ENCODE measurements at places on chromosomes 13 and 19. TPM values are rescaled to one million over a fixed set of nuclear protein-coding genes. Genes with fewer than 3 reads are reported as not detected.

GRCh38 chr13:28631801-28632200 lies 27.1 kb upstream of the POMP start:
- no peak for DNase-seq

DNA sequence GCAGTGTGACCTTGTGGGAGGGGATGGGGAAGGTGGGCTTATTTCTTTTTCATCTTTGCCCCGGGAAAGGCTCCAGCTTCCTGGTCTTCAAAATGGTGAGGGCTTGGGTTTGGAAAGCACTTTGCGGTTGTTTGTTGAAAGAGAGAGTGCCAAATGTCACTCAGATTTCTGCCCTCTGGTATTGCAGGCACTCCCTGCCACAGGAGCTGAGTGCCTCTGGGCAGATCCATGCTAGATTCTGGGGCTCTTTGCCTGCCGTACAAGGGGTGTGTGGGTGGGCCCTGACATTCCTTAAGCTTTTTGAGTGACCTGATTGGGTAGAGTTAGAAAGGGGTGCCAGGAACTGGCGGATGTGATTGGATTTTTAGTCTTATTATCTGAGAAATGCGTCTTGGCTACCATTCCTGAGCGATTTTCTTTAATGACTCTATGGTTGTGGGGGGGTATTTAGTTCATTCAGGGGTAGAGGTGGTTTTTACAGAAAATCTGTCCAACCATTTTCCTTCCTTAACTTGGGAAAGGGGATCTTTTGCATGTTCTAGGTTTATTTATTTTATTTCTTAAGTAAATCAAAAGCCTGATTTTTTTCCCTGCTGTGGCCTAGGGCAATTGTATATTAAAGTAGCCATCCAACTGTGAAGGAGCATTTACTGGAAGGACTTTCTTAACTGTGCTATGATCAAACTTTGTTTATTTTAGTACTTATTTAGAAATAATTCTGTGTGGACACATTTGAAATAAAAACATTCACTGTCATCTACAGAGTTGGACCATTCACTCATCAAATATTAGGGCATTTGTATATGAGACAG lies 3.2 kb downstream of the ARHGAP35 start:
- DNase-seq: no peak

DNA sequence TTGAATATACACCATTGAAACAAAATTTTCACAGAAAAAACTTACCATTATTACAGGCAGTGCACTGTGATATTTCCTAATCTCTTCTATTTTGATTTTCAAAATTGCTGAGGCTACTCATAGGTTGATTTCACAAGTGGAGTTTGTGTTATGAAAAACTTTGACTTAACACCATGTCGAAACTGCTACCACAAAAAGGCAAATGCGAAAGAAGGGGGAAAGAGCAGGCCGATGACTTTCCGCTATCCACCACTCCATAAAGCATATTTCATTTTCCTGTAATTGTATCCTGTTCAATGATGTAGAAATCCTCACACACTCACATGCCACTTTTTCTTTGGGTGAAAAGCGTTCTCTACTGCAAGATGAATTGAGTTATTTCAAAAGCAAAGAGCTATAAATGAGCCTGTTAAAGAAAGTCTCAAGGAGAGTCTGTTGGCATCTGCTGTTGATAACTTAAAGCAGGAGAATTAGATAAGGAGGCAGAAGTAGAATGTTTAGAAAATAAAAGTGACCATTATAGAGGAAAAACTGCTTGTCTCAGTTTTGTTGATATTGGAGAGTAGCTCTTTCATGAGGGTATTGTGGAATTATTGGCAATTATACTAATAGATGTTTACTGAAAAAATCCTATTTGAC lies 18.8 kb downstream of the KL start:
- no peak for DNase-seq

- DNase-seq: no peak
Observed at GRCh38 chr13:110617321-110618072, 2.2 kb downstream of the NAXD start.

DNA sequence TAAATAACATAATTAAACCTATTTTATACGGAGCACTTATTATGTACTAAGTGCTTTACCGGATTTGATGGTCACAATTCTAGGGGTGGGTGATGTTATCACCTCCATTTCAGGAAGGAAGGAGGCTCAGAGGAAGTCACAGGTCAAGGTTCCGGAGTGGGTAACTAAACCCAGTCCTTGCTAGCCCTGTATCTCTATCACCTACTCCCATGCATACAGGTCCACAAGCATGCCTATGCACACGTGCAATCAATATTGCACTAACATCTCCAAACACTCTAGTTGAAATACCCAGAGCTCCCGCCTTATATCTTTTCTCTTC lies 17.8 kb upstream of the FOSB start:
- no peak for DNase-seq

DNA sequence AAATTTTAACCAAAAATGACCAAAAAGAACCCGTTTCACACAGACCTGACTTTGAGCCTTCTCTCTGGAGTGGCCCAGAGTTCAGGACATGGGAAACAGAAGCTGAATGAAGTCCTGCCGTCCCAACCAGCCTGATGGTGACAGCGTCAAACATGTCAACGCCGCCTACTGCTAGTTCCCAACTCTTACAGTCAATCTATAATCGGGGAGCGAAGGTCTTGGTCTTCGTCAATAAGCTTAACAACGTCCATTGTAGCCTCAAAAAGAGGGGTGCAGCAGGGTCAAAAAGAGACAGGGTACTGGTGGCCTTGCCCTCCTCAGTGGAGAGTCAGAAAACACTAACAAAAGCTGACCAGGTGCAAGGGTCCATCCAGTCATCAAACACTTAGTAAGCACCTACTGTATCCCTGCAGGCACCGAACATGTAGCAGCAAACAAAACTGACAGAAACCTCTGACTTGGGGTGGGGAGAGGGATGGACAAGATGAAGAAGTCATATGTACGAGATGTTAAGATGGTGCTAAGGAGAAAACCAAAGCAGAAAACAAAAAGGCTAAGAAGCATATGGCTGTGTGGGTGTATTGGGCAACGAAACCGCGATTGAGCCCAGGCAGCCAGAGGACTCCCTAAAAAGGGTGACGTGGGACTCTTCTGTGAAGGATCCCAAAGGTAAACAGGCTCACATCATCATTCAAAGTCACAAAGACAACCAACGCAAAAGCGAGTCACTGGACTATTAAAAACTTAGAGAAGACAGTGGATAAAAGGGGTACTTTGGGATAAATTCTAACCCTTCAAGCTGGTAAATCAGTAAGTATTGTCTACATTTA lies 12.0 kb downstream of the MLLT1 start:
- no peak for DNase-seq

DNA sequence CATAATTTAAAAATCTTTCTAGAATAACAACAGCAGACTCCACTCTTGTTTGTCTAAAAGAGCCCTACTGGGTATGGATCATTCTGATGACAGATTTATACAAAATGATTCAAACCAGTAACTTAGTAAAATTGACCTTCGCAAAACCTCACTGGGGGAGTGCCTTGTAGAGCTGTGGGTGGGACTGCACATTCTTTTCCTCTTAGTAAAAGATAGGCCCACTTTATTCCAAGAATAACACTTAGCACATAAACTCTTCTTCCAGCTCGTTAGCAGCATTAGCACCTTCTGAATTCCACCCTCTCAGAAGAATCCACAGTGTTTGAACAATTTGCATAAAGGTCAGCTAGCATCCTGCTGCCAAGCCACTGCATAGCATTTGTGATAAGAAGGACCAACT lies 106.8 kb downstream of the STOML3 start:
- DNase-seq: no peak

DNA sequence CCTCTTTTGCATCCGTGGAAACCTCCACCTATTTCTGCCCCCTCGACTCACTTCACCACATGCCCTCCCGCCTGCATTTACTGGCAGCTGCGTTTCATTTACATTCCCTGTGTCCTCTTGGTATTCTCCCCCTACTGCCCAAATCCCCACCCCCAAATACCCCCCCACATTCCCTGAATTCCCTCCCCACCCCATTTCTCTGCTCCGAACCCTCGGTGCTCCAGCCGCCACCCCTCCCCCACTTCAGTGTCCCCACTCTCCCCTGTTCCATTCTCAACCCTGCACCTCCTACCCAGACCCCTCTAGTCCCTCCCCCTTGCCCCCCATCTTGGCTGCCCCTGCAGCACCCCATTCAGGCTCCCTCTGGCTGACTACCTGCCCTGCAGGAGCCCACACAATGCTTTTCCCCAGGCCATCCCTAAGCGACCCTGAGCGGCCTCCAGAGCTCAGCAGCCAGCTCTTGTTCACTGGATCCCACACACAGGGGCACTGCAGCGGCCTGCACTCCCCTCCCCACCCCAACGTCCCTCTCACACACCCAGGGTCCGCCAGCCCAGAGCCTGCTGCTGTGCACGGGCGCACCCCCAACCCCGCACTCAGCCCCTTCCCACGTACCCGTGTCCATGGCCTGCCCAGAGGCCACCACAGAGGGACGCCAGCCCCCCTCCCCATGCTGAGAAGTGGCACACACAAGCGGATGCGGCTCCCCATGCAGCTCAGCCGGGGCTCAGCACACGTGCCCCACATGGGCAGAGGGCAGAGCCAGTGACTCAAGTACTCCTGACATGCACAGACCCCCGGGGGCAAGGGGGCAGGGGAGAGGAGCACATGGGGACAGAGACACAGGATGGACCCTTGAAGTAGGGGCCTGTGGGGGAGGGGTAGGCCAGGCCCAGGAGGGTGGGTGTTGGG lies 26.3 kb downstream of the SHANK1 start:
- no peak for DNase-seq

GRCh38 chr19:4058693-4059452 lies 7.8 kb downstream of the ZBTB7A start:
- DNase-seq: no peak

- DNase-seq: no peak
Observed at GRCh38 chr13:48873081-48873480, 102.6 kb upstream of the FNDC3A start.

- no peak for DNase-seq
Observed at GRCh38 chr19:45117671-45118070, 24.7 kb downstream of the PPP1R37 start.

DNA sequence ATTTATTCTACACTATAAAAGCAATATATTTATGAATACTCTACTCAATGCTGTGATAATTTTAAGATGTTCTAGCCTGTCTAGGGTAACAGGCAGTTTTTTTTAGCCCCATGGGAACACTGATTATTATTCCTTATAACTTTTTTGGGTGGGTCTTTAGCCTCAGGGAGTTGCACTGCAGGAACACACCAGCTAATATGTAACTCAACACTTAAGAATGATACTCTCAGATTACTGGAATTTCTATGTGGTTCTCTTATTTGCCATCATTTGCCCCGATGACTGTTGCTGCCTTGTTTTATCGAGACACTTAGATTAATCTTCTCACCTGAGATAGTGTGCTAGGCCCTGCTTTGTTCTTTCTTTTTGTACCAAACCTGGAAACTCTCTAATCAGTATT lies 396.9 kb upstream of the SLITRK1 start:
- no peak for DNase-seq

GRCh38 chr19:32101206-32101605 lies 244.2 kb upstream of the ZNF507 start:
- DNase-seq: no peak

DNA sequence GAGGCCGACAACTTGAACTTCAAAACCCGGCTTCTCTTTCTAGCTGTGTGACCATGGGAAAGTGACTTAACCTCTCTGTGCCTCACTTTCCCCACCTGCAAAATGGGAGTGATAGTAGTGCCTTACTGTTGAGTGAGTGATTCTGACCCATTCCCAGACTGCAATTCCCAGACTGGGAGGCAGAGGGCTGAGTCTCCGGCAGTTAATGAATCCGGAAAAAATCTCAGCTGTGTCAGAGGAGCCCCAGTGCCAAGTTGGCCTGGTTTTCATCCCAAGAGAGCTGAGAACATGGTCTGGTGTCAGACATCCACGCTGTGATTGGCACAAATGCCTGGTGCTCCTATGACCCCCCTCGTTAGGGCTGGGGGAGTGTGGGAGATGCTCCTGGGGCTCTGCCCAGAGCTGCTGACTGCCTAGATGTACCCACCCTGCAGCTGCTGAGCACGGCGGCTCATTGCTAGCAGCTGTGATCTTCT lies 50.0 kb downstream of the PIN1 start:
- DNase-seq: no peak

GRCh38 chr13:26941345-26942174 lies 181.0 kb upstream of the GPR12 start:
- DNase-seq: no peak

- no peak for DNase-seq
Observed at GRCh38 chr13:37870489-37870845, 895 bp upstream of the TRPC4 start.

DNA sequence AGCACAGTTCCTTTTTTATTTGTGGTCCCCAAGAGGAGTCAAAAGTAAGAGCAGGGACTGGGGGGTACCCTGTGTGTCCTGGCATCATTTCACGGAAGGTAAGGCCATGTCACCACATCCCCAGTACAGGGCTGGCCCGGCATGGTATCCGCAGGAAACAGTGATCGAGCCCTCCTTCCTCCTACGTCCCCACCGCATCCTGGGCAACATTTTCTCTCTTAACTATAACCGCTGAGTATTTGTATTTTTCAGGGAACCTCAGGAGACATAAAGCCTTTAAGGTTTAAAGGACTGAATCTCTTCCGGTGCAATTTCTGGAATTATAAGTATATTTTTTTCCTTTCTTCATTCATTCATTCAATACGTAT lies 13.6 kb upstream of the LATS2 start:
- no peak for DNase-seq

DNA sequence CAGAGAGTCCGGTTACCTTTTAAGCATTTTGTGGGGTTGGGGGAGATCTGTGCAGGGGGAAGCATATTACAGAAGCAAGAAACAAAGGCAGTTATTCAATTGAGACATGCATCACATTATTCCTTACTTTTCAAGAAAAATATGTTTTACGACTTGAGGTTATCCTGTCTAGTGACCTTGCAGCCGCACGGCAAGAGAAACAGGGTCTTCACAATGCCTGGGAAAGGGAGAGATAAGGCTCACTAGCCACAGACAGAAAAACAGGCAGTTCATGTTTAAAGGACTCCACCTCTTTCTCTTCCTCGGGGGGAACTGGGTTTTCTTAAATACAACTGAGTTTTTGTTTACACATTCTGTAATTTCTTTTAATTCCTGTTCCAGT lies 536 bp upstream of the NCR1 start:
- no peak for DNase-seq

GRCh38 chr19:50020481-50020880 lies 4.7 kb downstream of the VRK3 start:
- no peak for DNase-seq

MBD3L2 gene
- not detected for total RNA-seq

ICAM5 gene
- 0.53 TPM for total RNA-seq

RNF17 gene
- total RNA-seq: not detected

C5AR1 gene
- 1.8 TPM for total RNA-seq

MCOLN1 gene
- total RNA-seq: 6.9 TPM

ATP4A gene
- not detected for total RNA-seq

ZNF528 gene
- 46.7 TPM for total RNA-seq

IGSF23 gene
- not detected for total RNA-seq

CIRBP gene
- 267 TPM for total RNA-seq

ACER1 gene
- not detected for total RNA-seq

KLK5 gene
- not detected for total RNA-seq

NXNL1 gene
- total RNA-seq: not detected

ZNF284 gene
- total RNA-seq: 5.7 TPM

CEACAM1 gene
- 6.2 TPM for total RNA-seq

ADPRHL1 gene
- 6.0 TPM for total RNA-seq

Data from urinary bladder (tissue), 4 donors.